AG04449 (cell line): ENCODE measurements at places on chromosomes 5 and 9.

DNA sequence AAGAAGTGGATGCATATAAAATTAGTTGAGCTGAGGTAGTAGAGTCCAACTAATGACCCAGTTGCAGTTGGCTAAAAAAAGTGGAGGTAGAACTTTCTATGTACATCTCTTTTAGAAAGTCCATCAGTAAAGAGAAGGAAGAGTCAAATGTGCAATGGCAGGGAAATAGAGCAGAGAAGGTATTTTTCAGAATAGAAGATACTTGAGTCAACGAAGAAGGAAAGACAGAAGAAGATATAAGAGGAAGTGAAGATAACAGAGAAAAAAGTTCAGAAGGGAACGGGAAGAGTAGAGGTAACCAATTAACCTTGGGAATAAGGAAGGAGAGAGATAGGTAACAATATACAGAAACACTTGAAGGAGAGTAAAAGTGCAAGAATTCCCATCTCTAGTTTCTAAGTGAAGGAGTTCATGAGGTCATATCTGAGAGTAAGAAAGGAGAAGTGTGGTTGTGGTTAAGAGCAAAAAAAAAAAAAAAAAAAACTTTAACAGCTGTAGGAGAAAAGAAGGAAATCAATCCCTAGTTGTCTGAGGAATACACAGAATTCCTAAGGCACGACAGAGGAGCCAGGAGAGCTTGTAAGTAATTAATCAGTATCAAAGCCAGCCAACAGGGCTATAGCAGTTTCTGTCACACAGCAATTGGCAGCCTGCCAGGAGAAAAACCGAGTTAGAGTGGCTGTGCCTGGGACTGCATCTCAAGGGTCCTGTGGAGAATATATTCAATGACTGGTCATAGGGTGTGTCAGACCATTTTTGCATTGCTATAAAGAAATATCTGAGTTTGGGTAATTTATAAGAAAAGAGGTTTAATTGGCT, 61.0 kb downstream of the ARL15 start:
- DNase-seq = no peak

DNA sequence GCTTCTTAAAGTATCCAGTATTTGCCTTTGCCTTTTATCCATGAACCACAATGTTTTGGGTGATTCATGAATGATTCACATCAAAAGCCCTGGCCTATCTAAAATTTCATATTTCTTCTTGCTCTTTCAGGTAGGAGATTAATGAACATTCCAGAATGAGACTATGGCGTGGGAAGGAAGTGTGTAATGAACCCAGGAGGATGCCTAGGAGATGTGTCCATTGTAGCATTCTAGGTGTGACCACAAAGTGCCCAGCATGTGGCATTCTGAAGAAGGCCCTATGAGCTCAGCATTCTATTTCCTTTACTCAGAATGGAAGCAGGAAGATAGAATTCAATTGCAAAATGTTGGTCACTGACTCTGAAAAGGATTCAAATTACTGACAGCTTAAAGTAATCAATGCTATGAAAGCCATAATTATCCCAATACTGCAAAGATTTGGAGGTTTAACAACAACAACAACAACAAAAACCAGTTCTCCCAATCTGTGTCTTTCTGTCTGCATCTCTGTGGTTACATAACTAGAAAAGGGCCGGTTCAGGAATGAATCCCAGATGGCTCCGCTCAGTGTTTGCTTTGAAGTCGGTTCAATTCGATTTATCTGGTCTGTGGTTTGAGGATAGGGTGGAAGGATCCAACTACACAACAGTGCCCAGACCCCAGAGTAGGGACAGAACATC, 126.7 kb downstream of the FOXD1 start:
- peak; percentile 91 for DNase-seq

DNA sequence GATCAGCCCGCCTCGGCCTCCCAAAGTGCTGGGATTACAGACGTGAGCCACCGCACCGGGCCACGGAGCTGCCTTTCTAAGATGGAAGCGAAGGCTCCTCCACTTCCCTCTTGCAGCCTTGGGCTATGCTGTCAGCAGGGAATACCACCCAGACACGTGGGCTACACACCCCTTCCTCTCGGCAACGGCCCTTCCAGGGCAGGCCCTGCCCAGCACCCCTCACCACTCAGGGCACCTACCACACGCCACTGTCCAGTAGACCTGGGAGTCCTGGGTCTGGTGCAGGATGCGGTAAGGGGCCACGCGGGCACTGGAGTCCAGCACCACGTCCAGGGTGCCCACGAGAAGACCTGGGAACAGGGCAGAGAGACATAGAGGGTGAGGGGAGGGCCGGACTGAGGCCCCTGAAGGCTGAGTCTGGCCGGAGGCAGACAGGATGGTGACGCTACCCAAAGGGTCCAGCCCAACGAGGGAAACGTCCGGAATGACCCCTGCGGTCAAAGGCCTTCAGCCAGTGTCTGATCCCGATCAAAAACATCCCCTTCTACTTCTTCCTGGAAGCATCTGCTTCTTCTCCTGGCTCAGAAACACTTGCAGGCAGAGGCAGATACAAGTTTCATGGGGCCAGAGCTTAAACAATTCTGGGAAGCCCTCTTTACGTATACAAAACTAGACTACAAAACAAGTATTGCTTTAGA, 3.1 kb downstream of the TBC1D9B start:
- no peak for DNase-seq

DNA sequence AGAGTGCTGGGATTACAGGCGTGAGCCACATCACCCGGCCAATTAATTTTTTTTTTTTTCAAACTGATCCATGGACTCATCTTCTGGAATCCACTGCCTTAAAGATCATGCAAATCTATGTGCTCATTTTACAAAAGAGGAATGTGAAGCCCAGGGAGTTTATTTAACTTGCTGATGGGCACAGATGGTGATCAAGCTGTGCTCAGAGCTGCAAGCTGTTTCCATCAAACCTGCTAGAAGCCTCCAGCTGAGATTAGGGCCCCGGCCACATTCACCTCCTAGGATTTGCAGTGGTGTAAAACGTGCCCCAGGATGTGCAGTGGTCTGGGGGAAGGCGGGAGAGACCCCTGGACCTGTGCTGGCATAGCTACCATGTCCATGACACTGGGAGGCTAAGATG, 56.1 kb upstream of the TUT7 start:
- no peak for DNase-seq

- DNase-seq = no peak
These were observed 4.9 kb downstream of the ABCA2 start for GRCh38 chr9:137023157-137023556.

GRCh38 chr5:38832810-38833209, 13.0 kb upstream of the OSMR start:
- DNase-seq = no peak

DNA sequence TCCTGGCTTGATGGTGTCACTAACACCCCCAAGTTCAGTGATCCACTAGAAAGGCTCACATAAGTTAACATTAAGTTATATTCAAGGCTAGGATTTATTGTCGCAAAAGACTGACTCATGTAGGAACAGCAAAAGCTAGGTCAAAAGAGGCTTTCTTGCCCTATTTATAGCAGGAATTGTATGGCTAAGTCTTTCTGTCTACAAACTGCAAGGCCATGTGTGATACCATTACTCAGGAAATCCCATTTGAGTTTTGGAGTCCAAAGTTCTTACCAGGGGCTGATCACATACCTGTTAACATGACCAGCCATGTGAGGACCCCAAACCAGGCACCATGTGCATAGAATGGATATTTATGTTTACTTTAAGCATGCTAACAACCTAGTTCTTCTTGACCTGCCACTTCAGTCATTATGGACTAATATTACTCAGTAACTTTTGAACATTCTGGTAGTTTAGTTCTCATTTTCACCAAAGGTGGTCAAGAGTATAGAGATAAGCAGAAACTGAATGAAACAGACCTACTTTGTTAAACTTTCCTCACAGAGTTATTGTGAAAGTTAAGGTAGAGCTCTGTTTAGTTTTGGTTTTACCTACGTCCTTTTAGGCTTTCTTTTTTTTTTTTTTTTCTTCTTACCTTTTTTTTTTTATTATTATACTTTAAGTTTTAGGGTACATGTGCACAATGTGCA, 281.1 kb downstream of the FER start:
- no peak for DNase-seq

- no peak for DNase-seq
These were observed 413.6 kb upstream of the DAP start for GRCh38 chr5:11174591-11174990.

- no peak for DNase-seq
These were observed 27.5 kb downstream of the FAM163B start for GRCh38 chr9:133581513-133582343.

DNA sequence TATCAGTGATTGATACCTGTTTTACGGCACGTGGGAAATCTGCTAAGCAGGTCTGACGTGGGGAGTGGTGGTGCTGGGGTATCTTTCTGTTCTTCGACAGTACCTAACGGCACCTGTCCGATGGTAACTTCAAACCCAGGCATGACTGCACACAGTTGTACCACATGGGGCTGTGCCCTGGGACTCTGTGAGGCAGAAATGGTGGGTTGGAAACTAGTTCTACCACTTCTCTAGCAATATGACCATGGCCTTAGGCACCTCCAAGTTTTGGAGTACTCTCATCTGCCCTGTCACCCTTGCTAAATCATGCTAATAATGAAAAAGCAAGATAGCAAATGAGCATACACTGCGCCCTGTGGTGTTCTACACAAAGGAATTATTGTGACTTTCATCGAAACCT, 30.9 kb downstream of the EPB41L4B start:
- no peak for DNase-seq

GRCh38 chr9:86941197-86941596, 6.1 kb downstream of the GAS1 start:
- DNase-seq = no peak

GRCh38 chr5:177474002-177474476, 605 bp upstream of the DBN1 start:
- no peak for DNase-seq

DNA sequence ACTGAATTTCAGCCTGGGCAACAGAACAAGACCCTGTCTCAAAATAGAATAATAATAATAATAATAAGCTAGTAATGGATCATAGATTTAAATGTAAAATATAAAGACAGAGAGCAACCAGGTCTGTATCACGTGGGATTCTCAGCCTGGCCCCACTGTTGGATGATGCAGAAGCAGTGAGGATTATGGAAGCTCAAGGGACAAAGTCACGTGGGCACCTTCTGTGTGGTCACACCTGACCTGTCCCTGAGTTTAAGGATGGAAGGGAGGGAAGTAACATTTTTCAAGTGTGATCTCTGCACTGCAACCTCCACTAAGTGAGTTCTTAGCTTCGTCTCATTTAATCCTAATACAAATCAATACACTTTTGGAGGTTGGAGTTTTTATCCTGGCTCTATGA, 212.5 kb upstream of the IER5L start:
- DNase-seq = no peak

GRCh38 chr5:179568721-179569120, 18.4 kb downstream of the RUFY1 start:
- DNase-seq = no peak

DNA sequence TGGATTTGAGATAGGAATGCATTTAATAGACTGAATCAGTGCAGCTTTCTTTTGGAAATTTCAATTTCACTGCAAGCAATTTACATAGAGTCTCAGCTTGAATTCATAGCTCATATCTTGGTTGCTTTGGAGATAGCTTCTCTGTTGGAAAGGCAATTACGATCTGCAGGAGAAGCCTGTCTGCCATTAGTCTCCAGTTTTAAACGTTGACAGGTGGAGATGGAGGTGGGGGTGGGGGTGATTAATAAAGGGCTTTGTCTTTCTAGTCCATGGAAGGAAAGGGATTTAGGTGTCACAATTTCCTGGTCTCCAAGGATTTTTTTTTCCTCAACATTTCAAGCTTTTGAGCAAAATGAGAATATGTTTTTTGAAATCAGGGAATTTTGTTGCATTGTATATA, 184.7 kb downstream of the CARTPT start:
- no peak for DNase-seq

DNA sequence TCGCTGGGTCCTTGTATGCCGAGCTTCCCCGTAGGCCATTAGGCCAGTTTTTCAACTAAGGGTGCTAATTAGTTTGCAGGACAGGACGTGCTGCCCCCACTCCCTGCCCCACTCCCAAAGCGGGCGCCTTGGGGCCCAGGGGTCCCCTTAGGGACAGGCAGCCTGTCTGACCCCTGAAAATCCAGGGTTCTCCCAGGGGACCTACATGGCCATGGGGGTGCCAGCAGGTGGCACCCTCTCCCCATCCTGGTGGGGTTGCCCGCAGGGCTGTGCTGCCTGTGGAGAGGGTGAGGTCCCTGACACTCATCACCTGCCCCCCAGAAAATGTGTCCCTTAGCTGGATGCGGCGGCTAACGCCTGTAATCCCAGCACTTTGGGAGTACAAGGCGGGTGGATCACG, 8.5 kb upstream of the CCDC187 start:
- DNase-seq = no peak

- DNase-seq = peak; percentile 2
These were observed 173.5 kb downstream of the TRIM32 start for GRCh38 chr9:116860509-116861120.

- no peak for DNase-seq
These were observed 2.6 kb downstream of the LURAP1L start for GRCh38 chr9:12777121-12778022.

- DNase-seq = no peak
These were observed 415.8 kb upstream of the PIK3R1 start for GRCh38 chr5:67799732-67800234.

DNA sequence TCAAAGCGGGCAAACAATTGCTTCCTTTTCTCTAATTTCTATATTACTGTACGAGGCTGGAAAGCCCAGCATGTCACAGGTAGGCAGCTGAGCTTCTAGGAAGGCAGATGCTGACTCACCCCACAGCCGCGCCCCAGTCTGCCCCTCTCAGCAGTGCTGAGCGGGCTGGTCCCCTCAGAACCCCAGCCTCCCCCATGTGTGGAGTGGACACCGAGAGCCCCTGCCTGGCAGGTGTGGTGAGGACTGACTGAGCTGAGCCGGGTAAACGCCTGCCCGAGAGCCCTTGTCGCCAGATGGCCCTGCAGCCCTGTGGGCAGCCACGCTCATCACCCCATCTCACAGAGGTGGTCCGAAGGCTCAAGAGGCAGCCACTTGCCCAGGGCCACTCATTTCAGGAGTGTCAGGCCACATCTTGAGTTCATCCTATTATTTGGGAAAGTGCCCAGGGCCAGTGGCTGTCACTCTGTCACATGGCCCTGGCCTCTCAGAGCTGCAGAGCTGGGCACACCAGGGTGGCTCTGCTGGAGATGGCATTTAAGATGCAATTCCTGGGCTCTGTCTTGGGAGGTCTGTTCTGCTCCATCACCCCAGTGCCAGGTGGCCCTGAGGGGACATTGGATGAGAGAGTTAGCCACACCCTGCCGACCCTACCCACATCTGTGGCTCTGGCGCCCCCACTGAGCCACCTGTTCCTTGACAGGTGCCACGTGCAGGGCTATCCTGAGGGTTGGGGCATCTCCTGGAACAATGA, 12.4 kb downstream of the CARD19 start:
- DNase-seq = no peak

DNA sequence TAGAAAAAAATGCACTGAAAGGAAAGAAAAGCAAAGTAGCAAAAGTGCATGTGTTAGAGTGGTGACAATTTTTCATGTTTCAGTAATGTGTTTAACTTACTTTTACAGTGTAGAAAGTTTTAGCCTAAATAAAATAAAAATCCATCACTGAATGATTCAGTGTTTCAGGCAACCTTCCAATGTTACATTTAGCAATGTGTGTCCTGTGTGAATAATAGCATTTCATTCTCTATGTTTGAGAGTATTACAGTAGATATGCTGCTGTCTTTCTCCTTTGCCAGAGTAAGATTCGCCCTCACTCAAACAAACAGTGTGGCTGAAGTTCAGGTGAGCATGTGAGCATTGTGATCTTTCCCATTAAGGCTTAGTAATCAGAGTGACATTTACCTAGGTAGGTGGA, 171.1 kb downstream of the TARS1 start:
- peak; percentile 3 for DNase-seq

- DNase-seq = no peak
These were observed 40.2 kb upstream of the EXOC3 start for GRCh38 chr5:402615-403359.
